Stimulated activated CD4-positive, alpha-beta T cell treated with anti-CD3 and anti-CD28 coated beads, Interleukin-1b, Interleukin-23, amount 100 ng/mL, for 24 hours (primary cell): ENCODE measurements at places on chromosomes 1 and 21.
A peak's percentile ranks its signal among the peaks of the same experiment; 100 is the strongest.

- DNase-seq = no peak
Measured at GRCh38 chr1:231612393-231613089, 14.0 kb upstream of the DISC1 start.

DNA sequence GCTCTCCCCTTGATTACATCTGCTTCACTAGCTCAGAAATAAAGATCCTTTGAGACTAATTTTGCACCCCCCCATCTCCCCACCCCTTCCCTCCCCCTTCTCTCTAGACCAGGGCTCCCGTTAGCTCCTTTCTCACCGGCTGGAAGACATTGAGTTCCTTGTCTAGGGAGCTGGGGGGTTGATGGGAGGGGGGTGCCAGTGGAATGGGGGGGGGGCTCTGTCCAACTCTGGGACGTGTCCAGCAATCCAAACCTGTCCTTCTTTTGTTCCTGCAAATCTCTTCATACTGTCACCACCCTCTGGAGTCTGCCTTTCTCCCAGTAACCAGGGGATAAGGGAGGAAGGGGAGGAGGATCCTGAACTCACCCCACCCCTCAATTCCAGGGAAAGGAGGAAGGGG lies 61.9 kb downstream of the RHBG start:
- DNase-seq = no peak

- DNase-seq = no peak
Measured at GRCh38 chr1:160685266-160685665, 26.4 kb downstream of the CD48 start.

DNA sequence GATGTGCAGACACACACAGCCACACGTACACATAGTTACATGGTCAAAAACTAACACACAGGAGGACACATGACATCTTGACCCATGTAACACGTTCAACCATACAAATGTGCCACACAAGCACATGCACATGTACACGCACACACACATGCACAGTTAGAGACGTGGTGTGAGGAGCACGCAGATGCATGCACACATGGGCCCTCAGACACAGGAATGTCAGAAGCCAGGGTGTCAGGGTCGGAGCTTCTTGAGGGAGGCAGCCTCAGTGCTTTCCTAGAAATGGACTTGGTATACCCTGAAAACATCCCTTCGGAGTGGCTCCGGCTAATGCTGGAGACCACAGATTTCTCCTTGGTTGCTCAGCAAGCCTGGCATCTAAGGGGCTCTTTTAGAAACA lies 114.3 kb downstream of the DMRTB1 start:
- DNase-seq = no peak

- DNase-seq = no peak
Measured at GRCh38 chr1:158008630-158009029, 15.2 kb downstream of the KIRREL1 start.

- peak; percentile 20 for DNase-seq
Measured at GRCh38 chr21:33478935-33479678, 667 bp downstream of the TMEM50B start.

GRCh38 chr1:161159913-161160243 lies 578 bp downstream of the USP21 start:
- no peak for DNase-seq

GRCh38 chr1:84919461-84919970 lies 26.5 kb upstream of the LPAR3 start:
- no peak for DNase-seq

DNA sequence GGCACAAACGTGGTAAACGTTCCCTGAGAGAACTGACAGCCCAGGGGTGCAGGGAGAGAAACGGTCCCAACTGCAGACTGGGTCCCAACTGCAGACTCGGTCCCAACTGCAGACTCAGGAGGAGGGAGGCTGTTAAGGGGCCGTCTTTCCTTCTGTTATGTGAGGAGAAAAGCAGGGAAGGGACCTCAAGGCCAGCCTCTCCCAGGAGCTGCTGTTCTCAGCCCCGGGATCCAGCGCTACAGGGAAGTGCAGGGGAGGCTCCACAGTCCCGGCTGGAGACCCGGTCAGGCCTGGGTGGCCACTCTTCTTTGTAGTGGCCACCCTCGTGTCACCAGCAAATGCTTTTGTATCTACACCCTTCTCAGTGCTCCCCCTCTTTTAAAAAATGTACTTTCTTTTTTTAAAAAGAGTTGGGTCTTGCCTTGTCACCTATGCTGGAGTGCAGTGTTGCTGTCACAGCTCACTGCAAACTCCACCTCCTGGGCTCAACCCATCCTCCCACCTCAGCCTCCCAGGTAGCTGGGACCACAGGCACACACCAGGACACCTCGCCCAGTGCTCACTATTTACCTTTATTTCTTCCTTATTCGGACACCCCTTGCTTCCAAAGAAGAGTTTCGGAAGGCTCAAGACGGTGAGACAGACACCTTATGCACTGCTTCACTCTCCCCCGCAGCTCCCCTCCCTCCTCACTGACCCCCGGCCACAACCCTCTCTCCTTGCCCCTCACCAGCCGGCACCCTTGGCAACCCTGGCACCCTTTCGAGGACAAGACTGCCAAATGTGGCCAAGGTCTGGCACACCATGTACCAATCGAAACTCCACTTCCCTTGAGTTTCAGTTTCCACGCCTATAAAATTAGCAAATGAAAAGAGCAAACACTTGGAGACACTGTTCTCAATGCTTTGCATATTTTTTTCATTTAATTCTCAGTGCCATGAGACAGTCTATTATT lies 21.8 kb downstream of the CAPN2 start:
- DNase-seq = no peak

- DNase-seq = no peak
Measured at GRCh38 chr21:19141511-19141910, 737.9 kb upstream of the TMPRSS15 start.

- DNase-seq = no peak
Measured at GRCh38 chr1:150544204-150544603, 5.0 kb upstream of the ADAMTSL4 start.

DNA sequence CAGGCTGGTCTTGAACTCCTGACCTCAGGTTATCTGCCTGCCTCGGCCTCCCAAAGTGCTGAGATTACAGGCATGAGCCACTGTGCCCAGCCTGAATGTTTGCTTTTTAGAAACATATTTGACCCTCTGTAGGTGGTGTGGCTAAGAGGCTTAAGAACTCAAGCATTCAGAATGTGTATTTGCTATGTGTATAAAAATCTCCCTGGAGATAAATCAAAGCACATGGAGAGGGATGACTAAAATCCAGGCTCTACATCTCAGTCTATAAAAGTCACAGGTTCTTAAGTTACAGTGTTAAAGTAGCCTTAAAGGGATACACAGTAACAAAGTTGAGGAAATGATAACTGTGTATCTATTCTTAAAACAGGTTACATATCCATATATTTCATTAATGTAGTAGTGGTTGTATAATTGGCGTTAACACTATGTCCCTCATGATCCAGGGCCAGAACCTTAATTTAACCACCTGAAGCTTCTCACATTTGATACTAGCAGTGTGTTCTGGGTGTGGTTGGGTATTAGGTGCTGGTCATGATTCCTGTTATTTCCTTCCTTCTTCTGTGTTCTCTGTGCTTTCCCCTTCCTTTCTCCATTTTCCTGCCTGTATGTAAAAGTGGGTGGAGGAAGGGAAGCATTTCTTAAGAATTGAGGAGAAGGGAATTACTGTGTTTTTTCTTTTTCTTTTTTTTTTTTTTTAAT lies 16.2 kb downstream of the GIPC2 start:
- no peak for DNase-seq

DNA sequence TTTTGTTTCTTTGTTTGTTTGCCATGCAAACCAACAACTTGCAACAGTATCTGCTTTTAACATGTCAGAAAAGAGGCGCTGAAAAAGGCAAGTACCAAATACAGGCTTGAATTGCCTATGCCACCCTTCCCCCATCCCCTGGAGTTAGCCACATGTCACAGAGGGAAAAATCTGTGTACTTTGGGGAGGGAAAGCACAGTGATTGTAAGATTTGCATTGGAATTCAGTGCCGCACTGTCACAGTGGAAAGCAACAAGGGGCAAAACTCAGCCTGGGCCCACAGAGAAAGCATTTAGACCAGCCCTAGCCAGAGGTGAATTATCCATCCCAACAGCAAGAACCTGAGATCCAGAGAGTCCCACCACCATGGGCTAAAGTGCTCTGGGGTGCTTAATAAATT lies 52.4 kb upstream of the ACADM start:
- DNase-seq = no peak

- no peak for DNase-seq
Measured at GRCh38 chr1:17075470-17076255, 21.8 kb upstream of the SDHB start.

DNA sequence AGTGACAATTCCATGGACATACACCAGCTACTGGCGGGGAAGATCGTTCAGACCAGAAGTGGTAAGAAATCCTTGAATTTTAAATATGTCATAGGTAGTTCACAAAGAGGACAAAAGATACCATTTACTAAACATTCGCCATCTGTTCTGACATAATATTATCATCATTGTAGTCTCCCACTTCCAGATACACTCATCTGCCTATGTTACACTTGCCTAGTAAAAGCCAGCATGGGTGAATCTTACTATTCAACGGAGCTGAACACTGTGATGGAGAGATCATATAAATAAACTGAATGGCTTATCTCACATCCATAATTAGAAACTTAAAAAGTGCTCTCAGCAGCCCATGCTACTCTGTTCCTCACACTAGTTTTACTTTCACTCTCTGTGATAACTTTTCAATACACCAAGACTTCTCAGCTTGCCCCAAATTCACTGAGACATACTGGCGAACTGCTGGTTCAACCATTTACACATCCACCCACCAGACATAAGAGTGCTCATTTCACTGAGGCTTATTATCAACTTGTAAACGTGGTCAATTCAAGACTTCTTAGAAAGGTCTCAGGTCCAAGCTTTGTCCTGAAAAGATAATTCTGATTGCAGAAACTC lies 463 bp upstream of the PRRC2C start:
- no peak for DNase-seq

GRCh38 chr1:221565711-221566110 lies 176.2 kb downstream of the DUSP10 start:
- DNase-seq = no peak

DNA sequence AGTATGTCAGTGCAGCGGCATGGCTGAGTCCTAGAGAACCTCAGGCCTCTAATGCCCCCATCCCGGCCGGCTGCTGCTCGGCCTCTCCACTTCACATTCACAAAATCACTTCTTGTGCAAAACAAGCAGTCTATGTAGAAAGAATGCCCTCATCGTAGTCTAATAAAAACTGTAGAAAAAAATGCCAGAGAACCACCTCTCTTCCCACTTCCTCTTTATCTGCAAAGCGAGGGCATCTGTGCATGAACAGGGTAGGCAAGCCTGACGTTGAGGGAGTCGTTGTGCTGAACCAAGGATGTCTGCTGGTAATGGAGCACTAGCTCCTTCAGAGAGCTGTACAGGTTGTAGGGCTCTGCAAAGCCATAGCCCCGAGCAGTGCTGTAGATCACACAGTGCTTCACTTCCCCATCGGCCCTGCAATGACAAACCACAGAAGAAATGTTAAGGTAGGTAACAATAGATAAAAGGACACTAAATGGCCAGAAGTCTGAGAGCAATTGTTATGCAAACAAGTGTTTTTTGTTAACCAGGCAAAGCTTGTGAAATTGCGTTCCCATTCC lies 88.9 kb downstream of the PIK3R3 start:
- DNase-seq = no peak

DNA sequence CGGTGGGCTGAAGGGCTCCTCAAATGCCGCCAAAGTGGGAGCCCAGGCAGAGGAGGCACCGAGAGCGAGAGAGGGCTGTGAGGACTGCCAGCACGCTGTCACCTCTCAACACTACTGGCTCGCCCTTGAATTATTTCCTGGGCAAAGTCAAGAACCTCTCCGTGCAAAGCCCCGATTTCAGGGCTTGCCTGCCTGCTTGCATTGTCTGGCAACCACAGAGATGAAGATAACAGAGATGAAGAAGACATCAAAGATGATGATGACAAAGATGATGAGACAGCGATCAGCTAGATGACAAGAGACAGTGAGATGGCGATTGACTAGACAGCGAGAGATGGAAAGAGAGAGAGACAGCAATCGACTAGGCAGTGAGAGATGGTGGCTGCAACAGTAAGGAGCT lies 976.5 kb downstream of the ADGRL2 start:
- no peak for DNase-seq

DNA sequence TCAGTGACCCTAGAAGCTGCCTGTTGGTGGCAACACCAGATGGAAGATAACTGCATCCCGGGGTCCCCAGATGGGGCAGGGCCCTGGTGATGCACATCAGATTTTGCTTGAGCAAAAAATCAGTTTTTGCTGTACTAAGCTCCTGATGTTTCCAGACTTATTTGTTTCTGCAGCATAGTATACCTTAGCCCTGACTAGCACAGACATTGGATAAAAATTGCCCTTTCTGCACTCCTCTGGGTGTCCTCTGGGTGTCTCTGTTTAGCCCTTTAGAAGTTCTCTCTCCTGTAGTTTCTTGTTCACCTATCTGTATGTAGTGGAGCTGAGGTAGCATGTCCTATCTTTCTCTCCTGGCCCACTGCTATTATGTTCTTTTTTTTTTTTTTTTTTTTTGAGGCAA lies 30.3 kb upstream of the PLA2G2C start:
- DNase-seq = no peak

GRCh38 chr1:51329443-51330325 lies 678 bp downstream of the TTC39A start:
- DNase-seq = no peak

- DNase-seq = no peak
Measured at GRCh38 chr1:191222206-191222605, 744.5 kb upstream of the BRINP3 start.

GRCh38 chr1:175646439-175647209 lies 96.8 kb downstream of the TNR start:
- DNase-seq = no peak
